ENCODE measurements at places on chromosomes 13 and 19. TPM values are rescaled to one million over a fixed set of nuclear protein-coding genes. Genes with fewer than 3 reads are reported as not detected.

DNA sequence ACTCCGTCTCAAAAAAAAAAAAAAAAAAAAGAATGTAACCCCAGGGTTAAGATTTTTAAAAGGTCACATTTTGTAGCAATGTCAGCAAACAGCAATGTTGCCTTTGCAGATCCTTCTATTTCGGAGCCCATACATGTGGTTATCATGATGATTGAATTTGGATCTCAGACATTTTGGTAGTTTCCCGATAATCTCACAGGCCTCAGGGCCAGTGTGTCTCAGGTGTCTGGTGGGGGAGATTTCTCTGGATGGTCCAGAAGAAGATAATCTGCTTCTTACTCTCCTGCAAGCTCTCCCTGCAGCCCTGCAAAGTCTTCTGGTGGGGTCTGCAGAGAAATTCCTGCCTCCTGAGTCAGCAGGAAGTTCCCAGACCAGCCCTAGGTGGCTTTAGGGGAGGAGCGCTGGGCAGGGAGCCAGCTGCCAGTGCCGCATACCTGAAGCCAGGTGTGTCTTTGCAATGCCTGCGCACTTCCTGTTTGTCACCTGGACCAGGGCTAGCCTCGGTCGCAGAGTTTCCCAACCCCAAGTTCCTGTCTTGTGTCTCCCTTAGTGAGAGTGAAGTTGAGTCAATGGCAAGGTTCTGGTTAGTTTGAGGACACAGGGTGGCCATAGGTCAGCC is 1.4 kb downstream of the SH2D3A start:
- DNase-seq, result peak; percentile 94

DNA sequence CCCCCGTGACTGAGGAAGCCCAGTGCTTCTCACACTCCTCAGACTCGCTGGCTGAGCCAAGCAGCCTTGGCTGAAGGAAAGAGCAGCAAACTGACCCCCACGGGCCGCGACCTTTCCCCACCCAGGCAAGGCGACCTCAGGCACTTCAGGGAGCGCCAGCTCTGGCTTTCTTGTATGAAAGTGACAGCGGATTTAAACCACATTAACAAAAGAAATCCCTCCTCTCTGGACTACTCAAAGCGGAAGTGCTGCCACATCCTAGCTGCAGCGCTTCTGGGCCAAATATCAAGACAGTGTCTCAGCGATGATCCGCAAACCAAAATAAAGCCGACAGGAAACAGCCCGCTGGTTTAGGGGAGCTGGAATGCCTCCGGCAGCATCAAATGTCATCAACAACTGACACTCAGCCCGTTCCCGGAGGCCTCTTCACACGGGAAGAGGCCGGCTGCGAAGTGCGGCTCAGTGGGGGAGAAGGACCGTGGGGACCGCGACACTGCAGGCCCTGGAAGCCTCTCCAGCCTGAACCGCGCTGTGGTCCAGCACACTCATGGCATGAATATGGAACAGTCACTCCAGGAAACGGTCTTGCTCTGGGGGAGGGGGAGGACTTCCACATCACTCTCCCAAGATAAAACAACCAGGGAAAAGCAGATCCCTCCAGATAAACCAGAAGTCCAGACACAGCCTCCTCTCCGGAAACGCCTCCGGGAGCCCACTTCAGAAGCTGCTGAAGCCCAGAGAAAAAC is 1.4 kb downstream of the RASA3 start:
- no peak for DNase-seq

DNA sequence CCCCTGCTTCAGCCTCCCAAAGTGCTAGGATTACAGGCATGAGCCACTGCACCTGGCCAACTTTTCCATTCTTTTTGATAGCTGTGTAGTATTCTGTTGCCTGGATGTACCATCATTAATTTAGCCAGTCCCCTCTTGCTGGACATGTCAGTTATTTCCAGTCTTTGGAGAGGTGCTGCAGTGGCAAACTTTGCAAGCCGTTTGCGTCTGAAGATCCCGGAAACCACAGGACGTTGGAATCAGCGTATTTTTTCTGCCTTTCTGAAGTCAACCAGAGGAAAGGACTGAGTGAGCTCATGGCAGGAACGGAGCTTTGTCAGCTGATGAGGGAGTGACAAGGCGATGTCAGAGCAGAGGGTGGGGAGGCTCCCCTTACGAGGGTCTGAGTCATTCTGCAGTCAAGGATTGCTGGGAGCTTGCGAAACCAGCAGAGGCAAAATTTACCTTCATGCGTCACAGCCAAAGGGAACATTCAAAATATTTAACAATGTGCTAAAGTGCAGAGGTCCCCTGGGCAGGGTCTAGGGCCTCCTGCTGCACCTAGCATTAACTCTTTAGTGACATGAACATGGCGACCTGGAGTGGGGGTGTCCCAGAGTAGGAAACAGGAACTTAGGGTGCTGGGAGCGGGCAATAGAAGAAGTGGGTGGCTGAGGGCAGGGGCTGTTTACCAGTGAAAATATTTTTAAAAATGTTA is 5.6 kb downstream of the C5AR1 start:
- peak; percentile 87 for DNase-seq

GRCh38 chr13:36131931-36132297 is 732 bp upstream of the DCLK1 start:
- no peak for DNase-seq

DNA sequence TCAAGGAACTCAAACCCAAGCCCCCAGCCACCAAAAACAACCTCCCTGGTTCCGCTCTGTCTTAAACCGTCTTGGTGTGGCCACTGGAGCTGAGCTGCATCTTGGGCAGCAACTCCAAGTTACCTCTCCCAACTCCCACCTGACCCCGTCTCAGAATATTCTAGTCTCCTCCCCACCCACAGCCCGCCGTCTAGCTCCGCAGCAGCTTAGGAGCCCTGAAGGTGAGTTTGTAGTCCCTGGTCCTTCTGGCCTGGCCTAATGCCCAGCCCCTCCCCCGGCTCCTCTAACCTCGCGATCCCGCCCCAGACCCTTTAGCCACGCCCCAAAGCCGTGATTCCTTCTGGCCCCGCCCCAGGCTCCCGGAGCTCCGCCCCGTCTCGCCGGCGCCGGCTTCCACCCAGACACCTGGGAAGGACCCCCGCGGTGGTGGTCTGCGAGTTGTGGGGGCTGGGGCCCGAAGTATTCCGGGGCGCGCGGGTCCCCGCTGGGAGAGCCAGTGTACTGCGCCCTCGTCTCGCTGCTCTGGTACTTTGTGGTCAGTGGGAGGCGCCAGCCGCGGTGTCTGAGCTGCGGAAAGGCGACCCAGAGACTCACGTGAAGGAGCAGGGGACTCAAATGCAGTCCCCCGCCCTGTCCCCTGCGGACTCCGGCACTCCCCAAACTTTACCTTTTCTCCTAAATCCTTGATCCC is 2.5 kb upstream of the LHB start:
- DNase-seq, result peak; percentile 88

DNA sequence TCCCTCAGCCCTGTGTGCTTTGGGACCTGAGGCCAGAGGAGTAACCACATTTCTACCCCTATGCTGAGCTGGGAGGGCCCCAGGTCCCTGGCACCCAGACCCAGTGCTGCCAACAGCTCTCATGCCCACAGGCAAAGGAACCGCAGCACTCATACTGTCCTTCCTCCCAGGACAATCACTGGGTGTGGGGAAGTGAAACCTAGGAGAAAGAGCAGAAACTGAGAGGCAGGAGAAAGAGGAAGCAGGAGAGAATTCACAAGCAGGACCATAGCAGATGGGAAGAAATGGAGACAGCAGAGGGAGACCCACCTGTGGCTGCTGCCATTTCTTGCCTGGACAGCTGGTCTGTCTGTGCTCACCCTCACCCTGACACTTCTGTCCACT is 18.9 kb downstream of the CCDC97 start:
- no peak for DNase-seq

DNA sequence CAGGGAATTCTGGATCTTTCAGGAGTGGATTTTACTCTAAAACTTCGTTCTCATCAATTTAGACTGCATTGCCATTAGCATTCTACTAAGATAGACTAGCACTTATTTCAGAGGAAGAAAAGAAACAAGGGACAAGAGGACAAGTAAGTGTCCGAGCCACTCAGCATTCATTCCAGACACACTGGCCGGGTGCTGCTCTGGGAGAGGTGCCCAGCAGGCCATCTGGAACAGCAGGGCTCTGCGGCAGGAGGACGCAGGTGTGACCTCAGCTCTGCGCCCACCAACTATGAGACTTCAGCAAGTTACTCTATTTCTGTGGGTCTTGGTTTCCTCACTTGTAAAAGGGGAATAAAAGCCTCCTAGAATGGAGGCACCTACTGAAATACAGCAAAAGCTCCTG is 4.2 kb downstream of the EPS15L1 start:
- DNase-seq, result no peak

DNA sequence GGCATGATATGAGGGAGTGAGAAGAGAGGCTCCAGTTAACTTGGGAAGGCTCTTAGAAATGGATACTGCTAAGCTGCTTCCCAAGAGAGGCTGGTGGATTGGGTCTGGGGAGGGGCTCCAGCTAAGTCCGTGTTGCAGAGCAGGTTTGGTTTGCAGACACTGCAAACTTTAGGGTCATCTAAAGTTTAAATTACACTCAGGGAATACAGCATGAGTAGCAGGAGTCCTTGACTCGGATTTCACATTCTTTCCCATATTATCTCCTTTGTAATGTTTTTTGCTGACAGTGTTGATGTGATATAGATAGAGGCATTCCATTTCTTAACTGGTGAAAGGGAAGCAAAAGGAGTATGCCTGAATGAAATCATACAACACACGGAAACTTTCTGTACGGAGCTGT is 31.9 kb downstream of the SGCG start:
- DNase-seq, result no peak

DNA sequence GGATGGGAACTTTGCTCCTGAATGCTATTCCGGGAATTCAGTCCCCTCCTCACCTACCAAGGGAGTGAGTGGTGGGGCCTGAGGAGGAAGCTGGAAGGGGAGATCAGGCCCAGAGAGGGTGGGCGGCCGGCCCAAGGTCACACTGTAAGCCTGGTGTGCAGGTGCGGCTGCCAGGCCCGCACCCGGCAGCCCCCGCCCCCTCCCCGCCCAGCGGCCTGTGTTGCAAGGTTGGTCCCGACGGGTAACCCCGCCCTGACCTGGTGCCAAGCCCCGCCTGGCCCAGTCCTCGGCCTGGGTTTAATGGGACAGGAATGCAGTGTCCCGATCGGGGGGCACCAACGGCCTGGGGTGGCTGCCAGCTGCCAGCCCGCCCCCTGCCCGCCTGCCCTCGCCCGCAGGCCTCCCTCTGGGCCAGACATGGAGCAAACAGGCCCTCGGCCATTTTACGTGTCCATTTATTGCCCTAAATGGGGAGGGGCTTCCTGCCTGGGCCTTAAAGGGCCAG is 5.5 kb downstream of the ZBTB7A start:
- peak; percentile 75 for DNase-seq

GRCh38 chr13:109333893-109334651 is 452.3 kb downstream of the IRS2 start:
- DNase-seq, result no peak

The ZNF534 gene
- not detected for total RNA-seq

The TNNT1 gene
- 48.8 TPM for total RNA-seq

The PLK5 gene
- not detected for total RNA-seq

The NCAN gene
- total RNA-seq, result not detected

The UHRF1 gene
- total RNA-seq, result 45.2 TPM

The ATXN8OS gene
- not detected for total RNA-seq

Measured in Calu3 (cell line).